ENCODE measurements at places on chromosomes 11 and 22. TPM values are rescaled to one million over a fixed set of nuclear protein-coding genes. Genes with fewer than 3 reads are reported as not detected.
A peak's percentile ranks its signal among the peaks of the same experiment; 100 is the strongest.

- no peak for DNase-seq
These were observed 809.1 kb downstream of the BRD1 start for GRCh38 chr22:49018601-49019000.

DNA sequence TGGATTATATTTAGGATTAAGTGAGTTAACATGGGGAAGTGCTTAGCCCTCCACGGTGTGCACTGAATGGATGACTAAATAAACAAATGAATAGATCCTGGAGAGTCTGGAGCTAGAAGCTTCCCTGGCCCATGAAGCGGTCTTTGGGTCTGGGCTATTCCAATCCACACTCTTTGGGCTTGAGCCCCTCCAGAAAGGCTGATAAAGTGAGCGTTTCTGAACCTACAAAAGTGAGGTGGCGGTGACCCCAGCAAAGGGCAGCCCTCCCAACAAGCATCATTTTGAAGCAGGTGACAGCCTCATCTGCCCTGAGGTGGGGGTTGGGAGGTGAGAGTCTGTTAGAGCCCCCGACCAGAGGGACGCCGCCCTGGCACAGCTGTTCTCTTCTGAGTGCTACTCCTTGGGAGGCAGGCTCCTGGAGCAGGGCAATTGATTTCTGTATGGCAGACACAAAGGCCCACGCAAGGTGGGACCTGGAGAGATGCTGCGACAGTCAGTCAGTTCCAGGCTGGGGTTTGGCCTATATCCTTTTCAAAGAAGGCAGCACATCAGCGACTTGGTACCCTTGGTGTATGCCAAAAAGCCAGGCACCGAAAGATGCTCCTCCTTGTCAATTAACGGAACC lies 157.8 kb downstream of the CACNA1I start:
- no peak for DNase-seq

- no peak for DNase-seq
These were observed 69.9 kb downstream of the PTPRJ start for GRCh38 chr11:48050304-48050703.

- peak; percentile 42 for DNase-seq
These were observed 92.0 kb upstream of the KCNQ1OT1 start for GRCh38 chr11:2791521-2792380.

DNA sequence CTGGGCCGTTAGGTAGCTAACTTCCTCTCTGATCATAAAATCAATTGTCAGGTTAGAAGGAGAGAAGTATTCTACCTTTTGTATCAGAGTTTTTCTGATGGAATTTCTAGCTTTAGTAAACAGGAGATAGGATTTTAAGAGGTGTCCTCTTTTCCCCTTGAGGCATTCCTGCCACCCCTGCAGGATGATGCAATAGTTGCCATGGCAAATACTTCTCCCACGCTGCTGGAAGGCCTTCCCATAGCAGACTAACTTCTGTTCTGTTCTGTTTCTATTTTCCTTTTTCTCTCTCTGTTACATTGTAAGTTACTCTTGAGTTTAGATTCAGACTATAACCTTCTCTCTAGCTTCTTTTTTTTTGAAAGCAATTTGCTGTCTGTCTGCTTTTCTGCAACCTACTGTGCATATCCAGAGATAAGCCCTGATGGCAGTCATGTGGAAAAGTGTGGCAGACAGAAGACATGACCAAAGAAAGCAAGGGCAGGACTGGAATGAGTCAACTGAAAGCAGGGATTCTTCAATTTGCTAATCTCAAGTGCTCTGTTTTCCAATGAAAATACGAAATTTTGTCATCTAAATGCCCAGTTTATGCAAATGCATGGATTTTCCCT lies 679.1 kb downstream of the DLG2 start:
- DNase-seq: no peak

DNA sequence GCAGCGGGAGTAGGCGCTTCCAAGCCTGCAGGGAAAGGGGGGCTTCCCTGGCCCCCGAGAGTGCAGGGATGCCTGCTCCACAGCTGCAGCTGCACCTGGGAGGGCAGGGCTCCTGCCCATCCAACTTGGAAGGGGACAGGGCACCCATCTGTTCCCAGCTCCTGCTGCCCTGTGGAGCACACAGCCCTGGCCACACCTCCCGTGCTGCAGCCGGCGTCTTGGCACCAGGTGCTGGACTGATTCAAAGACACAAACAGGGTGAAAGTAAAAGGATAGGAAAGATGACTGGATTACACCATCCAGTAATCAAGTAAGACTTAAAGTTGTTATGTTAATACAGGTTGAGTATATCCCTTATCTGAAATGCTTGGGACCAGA lies 14.8 kb downstream of the NPAT start:
- DNase-seq: no peak

DNA sequence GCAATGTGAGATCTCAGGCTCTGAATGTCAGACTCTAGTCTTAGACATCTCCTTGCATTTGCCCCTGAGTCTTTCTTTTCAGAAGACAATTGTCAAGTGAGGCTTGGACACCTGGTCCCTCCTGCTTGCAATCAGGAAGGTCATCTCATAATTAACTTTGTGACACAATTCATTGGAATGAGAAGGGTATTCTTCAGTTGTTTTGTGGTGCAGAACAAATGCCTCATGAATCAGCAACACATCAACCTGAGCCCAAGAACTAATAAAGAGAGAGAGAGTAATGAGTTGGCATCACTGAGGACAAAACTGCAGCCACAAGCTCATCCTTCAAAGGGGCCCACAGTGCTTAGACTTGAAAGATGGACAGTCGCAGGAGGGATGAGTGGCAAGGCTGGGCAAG lies 375.8 kb downstream of the INSC start:
- no peak for DNase-seq

FXYD6 gene
- 10.4 TPM for total RNA-seq

PNPLA3 gene
- total RNA-seq: 72.1 TPM

MS4A6A gene
- 37.7 TPM for total RNA-seq

Measured in left lobe of liver (tissue), 2 donors.